CD4-positive, alpha-beta T cell treated with Interferon alpha-2 for 1 hour (primary cell): ENCODE measurements at places on chromosomes 5 and 9.

DNA sequence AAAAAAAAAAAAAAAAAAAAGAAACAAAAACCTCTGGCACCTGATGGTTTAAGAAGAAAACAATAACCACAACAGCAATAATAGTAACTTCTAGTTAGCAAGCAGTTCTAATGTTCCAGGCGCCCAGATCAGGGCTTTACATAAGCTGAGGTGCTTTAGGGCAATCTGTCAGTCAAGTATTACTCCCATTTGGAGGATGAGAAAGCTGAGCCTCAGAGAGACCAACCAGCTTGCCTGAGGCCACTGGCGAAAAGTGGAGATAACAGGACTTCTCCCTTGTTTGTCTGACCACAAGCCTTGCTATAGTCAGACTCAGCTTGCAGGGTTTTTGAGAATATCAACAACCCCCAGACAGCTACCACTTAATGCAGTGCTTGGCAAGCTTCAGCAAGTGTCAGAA is 83.5 kb upstream of the BOD1 start:
- DNase-seq, result no peak

DNA sequence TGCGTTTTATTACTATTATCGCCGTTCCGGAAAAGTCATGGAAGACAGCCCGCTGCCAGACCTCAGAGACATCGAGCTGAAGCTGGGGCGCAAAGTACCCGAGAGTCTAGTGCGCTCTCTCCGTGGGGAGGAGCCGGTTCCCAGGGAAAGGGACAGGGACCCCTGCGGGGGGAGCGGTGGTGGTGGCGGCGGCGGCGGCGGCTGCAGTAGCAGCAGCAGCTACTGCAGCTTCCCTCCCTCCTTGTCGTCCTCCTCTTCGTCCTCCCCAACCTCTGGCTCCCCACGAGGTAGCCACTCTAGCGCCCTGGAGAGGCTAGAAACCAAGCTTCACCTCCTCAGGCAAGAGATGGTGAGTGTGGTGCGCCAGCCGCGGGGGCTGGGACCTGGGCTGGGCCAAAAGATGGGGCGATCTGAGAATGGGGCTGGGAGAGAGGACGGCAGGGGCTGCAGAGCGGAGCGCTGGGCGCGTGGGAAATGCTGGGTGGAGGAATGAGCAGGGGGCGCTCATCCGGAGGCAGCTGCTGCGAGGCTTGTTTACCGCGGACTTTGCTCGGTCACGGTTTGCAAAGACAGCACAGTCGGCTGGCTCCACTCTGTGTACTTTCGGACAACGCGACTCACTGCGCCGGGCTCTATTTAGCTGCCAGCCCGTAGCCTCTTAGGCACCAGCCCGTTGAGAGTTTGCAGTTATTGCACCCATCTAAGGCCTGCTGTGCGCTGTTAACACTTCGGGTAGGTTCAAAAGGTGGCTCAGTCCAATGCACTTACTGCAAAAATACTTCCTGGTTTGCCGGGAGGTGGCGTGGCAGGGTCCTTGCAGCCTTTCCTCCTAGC is 1.1 kb downstream of the LURAP1L start:
- no peak for DNase-seq

DNA sequence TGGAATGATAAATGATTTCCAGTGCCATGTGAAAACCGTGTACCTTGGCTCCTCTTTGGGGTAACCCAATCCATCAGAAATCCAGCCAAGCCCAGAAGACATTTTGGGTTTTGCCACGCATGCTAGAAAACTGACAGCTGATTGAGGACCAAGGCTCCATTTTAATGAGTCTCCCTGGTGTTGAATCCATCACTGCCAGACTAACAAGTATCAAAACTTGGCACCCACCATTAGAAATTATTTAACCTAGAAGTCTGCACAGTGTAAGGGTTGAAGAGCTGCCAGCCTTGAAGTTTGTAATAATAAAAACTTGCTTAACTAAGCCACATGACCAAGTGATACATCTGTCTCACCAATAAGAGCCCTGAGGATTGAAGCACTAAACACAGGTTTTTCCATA is 369.9 kb downstream of the DNAH5 start:
- DNase-seq, result no peak

GRCh38 chr5:81747030-81747429 is 3.9 kb downstream of the SSBP2 start:
- no peak for DNase-seq

DNA sequence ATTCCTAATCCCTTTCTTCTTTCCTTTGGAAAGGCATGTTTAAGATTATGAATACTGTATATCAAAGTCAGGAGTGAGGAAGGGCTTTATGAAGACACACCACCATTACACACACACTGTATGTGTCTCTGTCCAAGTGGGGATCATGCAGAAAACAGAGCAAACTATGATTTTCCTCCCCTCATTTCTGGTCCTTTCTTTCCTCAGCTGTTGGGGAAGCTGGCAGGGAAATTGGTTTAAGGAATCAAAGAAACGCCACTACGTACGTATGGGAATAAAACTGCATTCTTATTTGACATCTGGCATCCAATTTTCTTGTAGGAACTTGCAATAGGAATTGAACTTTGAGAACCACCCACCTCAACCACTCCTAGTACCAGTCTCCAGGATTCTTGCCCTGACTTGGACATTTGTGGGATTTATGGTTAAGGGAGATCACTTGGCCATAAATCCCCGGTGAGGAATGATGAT is 125.8 kb downstream of the PDE4D start:
- DNase-seq, result no peak

DNA sequence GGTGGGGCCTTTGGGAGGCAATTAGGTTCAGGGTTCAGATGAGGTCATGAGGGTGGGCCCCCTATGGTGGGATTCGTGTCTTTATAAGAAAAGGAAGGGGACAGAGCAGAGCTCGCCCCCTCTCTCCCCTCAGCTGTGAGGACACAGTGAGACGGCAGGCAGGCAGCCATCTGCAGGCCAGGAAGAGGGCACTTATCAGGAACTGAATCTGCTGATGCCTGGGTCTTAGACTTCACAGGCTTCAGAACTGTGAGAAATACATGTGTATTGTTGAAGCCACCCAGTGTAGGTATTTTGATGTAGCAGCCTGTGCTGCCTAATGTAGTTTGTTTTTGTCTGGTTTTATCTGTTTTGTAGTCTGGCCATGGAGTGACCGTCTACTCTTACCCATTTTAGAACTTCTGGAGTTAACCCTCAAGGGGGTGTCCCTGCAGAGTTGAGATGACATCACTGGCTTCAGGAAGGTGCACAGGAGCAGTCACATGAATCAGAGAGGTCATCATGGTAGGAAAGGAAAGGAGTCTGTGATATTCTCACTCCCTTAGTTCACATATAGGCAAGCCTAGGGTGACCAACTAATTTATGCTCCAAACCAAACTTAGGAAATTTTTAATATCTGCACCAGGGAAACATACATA is 71.0 kb downstream of the LRRC70 start:
- no peak for DNase-seq

- DNase-seq, result no peak
Observed at GRCh38 chr5:3114467-3114866, 363.0 kb upstream of the IRX2 start.

- peak; percentile 43 for DNase-seq
Observed at GRCh38 chr5:5421149-5421960, 1.1 kb upstream of the ICE1 start.

- no peak for DNase-seq
Observed at GRCh38 chr9:100063185-100063584, 35.6 kb downstream of the ERP44 start.

DNA sequence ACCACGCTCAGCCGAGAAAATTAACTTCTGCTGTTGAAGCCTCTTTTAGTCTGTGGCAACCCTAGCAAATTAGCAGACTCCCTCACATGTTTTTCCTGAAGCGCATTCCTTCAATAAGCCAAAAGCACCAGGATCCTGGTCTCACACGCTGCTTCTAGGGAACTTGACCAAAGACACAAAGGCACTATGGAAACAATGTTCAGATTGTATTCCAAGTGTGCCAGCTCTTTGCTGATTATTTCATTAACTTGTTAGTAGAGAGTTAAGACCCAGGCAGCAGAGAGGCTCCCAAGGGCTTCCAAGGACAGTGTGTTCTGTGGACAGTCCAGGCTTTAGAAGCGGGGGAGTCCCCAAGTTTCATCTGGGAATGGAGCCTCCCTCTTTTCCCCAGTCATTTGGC is 94.4 kb upstream of the BASP1 start:
- DNase-seq, result no peak

DNA sequence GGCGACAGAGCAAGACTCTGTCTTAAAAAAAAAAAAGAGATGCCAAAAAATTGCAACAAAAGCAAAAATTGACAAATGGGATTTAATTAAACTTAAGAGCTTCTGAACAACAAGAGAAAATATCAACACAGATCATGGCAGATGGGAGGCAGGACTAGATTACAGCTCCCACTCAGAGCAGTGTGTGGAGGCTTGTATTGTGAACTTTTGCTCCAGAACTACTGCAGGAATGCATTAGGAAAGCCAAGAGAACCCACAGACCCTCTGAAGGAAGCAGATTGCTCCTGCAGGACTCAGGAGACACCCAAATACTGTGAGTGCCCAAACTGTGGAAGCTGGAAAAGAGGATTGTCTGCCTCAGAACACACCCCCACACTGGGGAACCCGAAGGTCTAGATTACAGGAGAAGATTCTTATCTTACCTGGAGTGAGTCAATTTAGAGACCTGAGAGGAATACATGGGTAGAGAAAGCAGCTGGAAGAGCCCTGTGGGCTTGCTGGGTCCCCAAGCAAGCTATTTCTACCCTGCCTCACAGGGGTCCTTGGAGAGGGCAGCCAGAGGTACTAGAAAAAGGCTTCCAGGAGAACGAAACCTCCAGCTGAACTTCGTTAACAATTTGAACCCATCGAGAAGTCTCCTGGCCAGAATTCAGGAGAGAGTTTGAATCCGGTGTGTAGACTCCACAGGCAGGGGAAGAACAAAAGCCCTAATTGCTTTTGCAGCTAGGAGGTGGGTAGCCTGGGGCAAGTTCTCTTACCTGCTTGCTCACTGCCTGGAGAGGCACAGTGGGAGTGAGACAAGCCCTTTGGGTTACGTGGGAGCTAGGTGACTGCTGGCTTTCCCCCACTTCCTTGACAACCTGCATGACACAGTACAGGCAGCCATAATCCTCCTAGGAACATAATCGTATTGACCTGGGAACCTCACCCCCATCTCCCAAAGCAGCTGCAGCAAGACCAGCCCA is 593.4 kb upstream of the RGMB start:
- no peak for DNase-seq

DNA sequence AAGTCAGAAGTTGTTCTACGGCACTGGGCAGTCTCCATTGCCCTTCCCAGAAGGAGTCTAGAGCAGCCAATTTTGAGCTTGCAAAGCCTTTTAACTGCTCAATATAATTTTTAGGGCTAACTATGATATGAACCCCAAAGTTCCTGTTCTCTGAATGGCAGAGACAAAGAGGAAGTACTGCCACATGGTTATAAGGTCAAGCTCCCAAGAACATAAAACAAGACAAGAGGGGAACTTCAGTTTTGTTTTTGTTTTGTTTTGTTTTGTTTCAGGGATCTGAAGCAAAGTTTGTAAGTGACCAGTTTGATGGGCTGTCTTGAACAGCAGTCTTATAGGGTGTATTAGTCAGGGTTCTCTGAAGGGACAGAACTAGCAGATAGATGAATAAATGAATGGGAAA is 11.9 kb upstream of the SMC2 start:
- no peak for DNase-seq

DNA sequence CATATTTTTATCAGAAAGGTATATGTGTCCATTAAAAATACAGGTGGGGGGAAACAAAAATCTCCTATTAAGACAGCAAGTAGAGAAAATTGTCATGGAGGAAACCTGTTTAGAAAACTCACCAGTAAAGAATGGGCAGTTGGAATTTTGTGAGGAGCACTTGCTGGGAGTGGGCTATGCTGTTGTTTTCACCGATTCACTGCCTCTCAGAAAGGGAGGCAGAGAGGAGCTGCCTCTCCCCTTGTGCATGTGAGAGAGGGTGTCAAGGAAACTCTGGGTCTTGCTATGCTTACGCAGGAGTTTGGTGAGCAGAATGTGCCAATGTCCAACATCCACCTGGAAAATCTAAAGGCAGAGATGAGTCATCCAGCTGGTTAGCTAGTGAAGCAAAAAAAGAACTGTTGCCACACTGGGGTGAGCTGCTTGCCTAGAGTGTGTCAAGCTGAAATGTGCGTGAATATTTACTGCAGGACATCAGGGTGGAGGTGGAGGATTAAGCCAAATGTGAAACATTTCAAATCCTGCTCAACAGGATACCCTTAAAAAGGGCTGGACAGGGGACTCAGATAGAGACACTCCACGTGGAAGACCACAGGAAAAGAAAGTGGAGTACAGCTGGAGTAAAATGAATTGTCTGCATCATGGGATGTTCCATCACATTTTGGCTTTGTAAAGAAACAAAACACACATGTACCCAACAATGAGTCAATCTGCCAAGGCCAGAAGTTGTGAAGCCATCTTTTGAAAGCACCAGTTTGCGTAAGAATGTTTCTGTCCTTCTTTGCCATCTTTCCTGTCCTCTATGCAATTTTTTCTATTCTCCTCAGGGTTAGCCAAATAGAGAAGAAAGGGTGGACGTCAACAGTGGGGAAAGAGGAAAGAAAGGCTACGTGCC is 449.7 kb upstream of the MPDZ start:
- DNase-seq, result no peak

DNA sequence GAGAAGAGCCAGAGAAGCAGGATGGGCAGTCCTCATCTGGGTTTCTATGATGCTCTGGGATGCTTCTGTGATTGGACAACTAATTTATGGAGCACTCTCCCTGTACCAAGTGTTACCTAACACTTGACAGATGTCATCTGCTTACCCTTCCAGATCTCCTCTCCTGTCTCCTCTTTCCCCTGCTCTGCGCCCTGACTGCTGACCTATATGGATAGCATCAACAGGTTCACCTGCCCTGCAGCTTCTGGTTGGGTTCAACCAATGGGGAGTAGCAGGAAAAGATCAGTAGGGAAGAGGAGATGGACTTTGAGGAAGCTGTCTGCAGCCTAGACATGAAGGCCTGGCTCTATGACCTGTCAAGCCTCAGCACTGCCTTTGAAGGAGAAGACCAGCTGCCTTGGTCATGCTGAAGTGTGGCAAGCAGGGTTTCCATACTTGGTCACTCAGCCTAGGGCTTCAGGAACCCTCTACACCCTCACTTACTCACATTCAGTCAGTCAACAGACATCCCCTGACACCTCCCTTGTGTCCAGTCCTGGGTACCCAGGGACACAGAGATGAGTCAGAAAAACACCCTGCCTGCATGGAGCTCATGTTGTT is 11.3 kb upstream of the P4HA2 start:
- no peak for DNase-seq
